ENCODE measurements at places on chromosomes 11 and 22.

- DNase-seq = no peak
Observed at GRCh38 chr11:14538271-14538925, 18.2 kb upstream of the PSMA1 start.

GRCh38 chr11:36070213-36070953, 126.5 kb downstream of the LDLRAD3 start:
- no peak for DNase-seq

DNA sequence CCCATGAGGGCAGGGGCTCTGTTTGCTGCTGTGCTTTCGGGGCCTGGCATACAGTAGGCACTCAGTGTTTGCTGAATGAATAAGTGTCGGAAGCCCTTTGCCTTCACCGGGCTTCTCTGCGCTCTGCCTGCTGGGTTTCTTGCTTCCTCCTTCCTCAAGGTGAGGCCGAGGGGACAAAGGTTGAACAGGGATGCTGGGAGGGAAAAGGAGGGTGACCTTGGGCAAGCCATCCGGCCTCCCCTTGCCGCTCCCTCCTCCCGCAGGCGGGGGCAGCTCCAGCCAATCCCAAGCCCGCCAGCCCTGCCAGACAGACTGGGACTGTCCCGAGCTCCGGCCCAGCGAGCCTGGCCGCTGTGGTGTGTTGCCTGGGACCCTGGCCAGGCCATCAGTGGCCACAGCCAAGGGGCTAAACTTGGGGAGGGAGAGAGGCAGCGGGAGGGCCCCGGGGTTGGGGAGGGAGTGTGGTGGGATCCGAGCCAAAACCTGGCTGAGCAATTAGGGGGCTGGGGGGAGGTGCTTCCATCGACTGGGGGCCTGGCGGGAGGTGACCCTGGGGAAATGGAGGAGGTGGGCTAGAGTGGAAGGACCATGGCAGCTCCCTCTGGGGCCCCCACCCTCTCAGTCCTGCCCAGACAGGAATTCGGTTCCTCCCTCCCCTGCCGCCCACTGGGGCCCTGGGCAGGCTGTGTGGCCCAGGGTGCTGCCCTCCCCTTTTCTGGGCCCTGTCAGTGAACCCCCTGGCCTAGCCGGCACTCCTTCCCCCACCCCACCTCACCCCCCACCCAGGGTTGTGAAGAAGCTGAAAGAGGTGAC, 3.4 kb upstream of the RCOR2 start:
- DNase-seq = no peak

- no peak for DNase-seq
Observed at GRCh38 chr11:121257976-121258375, 34.6 kb upstream of the SC5D start.

- DNase-seq = peak; percentile 19
Observed at GRCh38 chr22:45179276-45180049, 15.7 kb downstream of the NUP50 start.

DNA sequence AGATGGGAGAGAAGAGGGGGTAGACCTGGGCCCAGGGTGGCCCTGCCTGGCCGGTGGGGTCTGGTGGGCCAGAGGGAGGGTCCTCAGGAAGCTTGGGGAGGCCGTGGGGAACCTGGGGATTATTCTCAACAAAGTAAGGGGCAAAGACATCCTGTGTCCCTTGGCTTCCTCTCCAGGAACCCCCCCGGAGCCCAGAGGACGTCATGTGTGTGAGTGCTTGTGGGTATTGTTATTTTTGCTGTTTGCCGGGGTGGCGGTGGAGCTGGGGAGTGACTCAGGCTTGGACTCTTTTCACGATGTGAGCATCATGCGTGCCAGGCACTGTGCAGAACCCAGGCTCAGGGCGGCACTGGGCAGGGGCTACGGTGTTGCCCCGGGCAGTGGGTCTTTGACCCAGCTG, 982 bp upstream of the SHANK3 start:
- DNase-seq = no peak

DNA sequence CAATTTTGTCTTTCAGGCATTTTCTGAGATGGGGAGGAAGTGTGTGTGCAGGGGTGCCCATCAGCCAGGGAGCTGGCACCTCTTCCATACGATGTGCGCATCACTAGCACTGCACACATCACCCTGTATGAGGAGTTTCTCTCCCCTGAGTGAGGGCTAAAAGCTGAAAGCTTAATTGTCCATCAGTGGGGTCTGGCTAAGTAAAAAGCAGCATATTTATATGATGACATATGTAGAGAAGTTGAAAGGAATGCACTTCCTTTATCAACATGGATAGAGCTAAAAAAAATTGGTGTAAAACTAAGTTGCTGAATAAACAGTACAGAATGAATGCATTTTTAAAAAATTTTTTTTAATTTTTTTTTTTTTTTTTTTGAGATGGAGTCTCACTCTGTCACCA, 4.0 kb downstream of the VSTM5 start:
- DNase-seq = no peak

- no peak for DNase-seq
Observed at GRCh38 chr11:111660822-111661221, 58.6 kb downstream of the SIK2 start.

GRCh38 chr22:38828191-38828590, 15.6 kb downstream of the NPTXR start:
- no peak for DNase-seq

- DNase-seq = peak; percentile 47
Observed at GRCh38 chr22:37492428-37493344, 6.5 kb upstream of the MFNG start.

DNA sequence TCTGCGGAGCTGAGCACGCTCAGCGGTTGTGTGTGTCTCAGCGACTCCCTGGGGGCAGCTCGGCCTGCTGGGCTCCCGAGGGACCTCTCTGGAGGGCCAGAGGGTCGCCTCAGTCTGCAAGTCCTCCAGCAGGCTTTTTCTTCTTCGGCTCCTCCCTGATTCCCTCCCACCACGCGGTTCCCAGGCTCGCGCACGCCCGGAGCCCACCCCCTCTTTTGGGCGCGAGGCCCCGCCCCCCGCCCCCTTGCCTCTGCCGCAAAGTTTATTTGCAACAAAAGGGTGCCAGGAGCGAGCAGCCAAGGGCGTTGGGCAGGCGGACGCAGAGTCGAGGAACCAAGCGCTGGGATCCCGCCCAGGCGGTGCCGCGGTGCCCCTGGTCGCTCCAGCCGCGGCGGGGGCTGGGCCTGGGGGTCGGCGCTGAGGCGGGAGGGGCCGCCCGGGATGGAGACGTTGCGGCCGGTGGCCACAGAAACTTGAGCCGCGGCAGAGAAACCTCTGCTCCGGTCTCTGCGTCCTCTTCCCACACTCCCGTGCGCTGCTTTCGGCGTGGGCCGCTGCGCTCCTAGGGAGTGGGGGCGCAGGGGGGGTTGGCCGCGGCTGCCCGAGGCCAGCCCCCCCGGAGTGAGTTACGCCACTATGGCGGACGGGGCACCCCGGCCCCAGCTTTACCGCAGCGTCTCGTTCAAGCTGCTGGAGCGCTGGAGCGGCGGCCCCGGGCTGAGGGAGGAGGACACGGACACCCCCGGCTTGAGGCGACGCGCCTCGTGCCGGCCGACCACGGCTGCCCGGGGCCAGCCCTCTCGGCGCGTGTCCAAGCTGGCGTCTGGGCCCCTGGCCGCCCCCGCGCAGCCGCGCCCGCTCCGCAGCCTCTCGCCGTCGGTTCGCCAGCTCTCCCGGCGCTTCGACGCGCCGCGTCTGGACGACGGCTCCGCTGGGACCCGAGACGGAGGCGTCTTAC, at the start of gene ARHGEF17:
TSS of gene ARHGEF17 (plus strand) at position 274 of the 958 bp plus-strand sequence. CDS start at position 637, 363 bp downstream.
- peak; percentile 18 for DNase-seq

DNA sequence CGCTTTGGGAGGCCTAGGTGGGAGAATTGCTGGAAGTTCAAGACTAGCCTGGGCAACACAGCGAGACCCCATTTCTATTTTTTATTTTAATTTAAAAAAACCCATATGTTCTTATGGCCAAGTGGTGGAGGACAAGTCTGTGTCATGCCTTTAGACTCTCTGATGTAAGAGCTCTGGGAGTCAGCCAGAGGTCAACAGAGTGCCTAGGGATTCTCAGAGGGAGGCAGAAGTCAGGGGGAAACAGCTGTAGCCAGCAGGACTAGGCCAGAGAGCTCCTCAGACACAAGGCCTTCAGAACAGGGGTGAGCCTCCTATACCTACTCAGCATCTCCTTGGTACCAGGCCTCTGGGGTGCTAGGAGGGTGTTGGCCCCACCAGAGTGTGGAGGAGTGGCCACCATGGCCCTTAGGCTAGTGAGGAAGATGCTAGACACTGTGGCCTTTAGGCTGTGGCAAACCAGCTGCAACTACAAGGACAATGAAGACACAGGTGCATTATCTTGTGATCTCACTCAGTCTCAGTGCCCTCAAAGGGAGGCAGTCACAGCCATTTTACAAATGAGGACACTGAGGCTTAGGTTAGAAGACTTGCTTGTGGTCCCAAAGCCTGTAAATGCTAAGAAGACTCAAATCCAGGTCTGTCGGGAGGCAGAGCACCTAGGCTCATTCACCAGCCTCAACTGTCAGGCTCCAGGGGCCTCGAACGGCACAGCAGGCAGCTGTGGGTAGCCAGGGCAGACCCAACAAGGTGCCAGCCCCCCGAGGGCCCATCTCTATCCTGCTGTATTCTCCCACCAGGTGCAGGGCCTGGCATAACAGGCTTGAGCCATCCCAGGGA, 5.0 kb downstream of the ZP1 start:
- no peak for DNase-seq

- DNase-seq = no peak
Observed at GRCh38 chr22:25077964-25078363, 121.7 kb upstream of the CRYBB3 start.

DNA sequence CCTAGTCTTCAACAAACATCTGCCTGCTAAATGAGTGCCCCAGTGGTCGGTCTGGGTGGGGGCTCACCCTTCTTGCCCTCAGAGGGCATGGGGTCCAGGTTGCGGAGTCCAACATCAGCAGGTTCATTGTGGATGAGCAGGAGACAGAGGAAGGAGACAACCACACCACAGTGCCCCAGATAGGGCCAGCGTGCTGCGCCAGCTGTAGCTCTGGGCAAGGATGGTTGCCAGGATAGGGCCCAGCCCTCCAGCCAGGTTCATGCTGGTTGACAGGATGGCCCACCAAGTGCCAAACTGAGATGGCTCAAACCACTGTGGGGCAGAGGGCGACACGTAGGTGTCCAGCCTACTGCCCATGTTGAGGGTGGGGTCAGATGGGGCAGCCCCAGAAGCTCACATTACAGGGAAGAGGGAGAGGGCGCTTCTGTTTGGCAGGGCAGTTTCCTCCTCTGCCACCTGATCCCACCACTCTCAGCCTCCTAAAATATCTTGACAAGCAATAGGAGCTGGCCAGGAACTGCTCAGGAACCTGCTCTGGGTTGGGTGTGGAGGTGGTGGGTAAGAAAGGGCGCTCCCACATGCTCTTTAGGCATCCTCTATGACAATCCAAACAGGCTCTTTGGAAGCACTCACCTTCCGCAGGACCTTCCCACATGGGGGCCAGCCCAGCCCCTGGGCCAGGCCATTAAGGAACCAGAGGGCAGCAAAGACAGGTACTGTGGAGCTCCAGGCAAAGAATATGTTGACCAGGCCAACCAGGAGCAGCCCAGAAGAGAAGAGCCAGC, 2.9 kb downstream of the SLC37A4 start:
- no peak for DNase-seq

GRCh38 chr11:1303126-1303821, 6.2 kb downstream of the TOLLIP start:
- DNase-seq = no peak

DNA sequence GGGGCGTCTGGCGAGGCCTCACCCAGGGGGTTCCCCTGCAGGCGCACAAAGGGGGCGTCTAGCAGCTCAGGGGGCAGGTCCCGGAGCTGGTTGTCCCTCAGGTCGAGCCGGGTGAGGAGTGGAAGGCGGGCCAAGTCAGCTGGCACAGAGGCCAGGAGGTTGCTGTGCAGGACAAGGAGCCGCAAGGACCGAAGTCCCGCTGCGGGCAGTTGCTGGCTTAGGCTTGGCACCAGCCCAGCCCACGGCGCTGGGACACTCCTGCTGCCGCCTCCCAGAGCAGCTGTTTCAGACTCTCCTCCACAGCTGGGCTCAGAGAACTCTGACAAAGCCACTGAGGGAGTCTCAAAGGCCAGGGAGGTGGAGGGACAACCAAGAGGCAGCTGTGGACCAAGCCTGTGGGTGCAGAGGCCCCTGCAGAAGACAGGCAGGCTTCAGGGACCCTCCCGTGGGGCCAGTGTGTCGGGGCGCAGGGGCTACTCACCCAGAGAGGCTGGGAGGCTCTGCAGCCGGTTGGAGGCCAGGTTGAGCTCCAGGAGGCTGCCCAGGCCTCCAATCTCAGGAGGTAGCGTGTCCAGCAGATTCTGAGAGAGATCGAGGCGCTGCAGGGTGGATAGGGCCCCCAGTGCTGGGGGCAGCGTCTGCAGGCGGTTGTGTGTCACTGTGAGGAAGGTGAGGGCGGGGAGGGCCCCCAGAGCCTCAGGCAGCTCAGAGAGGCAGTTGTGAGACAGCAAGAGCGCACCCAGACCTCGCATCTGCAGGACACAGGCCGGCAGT, 2.2 kb downstream of the PIDD1 start:
- DNase-seq = no peak

- no peak for DNase-seq
Observed at GRCh38 chr22:29457730-29458129, 19.3 kb downstream of the RFPL1 start.

GRCh38 chr22:28043266-28043665, 124.2 kb upstream of the PITPNB start:
- no peak for DNase-seq

- DNase-seq = peak; percentile 12
Observed at GRCh38 chr22:31160328-31160978, 471 bp downstream of the RNF185 start.

GRCh38 chr11:17697175-17697949, 22.0 kb upstream of the MYOD1 start:
- DNase-seq = no peak

DNA sequence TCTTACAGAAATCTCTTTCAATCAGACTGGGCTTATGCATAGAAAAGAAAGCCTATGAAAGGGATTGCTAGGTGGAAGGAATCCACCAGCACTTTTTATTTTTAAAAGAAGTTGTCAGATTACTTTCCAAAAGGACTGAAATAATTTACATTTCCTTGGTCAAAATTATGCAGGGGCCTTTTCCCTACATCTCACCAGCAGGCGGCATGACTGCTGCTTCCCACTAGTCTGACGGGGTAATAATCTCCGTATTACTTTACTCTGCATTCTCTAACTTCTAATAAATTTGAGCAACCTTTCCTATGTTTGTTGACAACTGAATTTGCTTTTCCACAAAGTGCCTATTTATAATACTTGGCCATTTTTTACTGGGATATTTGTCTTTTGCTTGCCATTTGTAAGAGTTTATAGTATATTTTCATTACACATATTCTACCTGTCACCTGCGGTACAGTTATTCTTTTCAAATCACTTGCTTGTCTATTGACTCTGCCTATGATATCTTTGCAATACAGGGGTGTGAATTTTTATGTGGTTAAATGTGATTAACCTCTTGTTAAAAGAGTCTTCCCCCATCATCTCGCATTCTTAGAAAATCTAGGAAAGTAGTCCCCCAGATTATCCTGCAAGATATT, 51.9 kb upstream of the USP47 start:
- DNase-seq = no peak

DNA sequence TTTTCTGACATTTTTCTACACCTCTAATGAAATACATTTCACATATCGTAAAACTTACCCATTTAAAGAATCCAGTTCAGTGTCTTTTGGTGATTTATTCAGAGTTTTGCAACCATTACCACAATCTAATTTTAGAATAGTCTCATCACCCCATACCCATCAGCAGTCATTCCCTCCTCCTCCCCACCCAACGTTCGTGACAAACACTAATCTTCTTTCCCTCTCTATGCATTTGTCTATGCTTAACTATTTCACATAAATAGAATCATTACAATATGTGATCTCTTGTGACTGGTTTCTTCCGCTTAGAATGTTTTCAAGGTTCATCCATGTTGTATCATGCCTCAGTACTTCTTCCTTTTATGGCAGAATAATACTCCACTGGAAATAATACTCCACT, 9.5 kb downstream of the TTC28 start:
- DNase-seq = no peak

- no peak for DNase-seq
Observed at GRCh38 chr11:118746988-118747585, 43.9 kb downstream of the DDX6 start.

All from activated effector memory CD4-positive, alpha-beta T cell treated with Interleukin-2 at 50 U/mL for 16 hours (primary cell).